ENCODE measurements at places on chromosomes 6 and 20. TPM values are rescaled to one million over a fixed set of nuclear protein-coding genes. Genes with fewer than 3 reads are reported as not detected.

- no peak for DNase-seq
- peaks cover 47% of the 10 kb centered on the region for H3K27me3 ChIP-seq
- no peak overlapping the region for H3K27ac ChIP-seq
- H3K4me3 ChIP-seq = no peak overlapping the region
- H3K36me3 ChIP-seq = no peaks in the 10 kb centered on the region
Measured at GRCh38 chr6:37511910-37512399, 12.3 kb upstream of the CCDC167 start.

DNA sequence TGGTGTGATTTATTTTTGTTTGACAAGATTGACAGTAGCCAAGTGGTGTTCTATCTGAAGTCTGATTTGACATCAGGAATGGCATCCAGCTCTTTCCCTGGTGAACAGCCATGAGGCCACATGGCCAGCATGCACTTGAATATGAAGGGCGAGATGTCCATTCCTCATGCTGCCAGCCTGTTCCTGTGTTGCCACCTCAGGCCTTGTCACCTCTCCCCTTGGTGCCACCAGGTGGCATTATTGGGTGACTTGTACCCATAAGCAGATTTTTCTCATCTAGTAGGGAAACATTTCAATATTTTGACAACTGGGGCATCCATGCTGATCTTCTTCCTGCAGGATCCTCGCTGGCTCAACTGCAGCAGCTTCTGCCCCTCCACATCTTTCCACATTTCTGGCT is 199.1 kb downstream of the ERMARD start:
- no peaks in the 10 kb centered on the region for H3K27me3 ChIP-seq
- H3K27ac ChIP-seq = no peak overlapping the region
- H3K4me1 ChIP-seq = no peaks in the 10 kb centered on the region

DNA sequence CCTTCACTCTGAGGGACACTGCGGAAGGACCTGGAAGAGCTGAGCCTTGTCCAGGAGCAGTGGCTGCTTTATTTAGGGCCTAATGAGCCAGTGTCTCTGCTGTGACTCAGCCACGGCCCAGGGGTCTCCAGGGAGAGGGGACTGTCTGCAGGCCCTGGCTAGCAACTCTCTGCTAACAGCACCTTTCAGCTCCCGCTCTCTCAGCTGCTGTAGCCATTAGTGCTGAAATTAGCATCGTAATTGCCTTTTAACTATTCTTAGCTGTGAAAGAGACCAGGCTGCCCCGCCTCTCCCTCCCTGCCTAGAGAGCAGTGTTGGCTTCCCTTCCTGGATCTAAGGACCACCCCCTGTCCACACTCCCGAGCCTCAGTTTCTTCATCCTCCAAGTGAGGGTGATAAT is 53.1 kb upstream of the SLC32A1 start:
- no peaks in the 10 kb centered on the region for H3K36me3 ChIP-seq
- no peak overlapping the region for H3K4me3 ChIP-seq

Gene GPLD1
- total RNA-seq = not detected

DNA sequence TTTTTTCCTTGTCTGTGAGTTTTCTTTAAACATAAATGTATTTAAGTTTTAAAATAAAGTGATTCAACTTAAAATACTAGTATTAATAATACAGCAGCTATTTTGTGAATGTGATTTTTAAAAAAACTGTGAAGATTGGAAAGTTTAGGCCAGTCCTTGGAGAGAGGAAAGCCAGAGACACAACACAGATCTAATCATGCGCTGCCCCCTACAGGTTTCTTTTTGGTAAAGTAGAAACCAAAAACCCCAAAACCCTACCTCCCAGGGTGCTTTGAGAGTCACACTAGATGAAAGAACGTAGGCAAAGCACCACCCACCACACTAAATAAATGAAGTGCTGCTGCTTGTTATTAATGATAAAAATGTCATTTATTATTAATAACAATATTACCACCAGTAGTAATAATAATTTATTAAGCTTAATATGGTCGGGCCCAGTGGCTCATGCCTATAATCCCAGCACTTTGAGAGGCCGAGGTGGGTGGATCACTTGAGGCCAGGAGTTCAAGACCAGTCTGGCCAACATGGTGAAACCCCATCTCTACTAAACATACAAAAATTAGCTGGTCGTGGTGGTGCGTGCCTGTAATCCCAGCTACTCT is 33.7 kb downstream of the SLC9A8 start:
- H3K36me3 ChIP-seq = peaks cover 56% of the 10 kb centered on the region
- H3K4me3 ChIP-seq = no peak overlapping the region
- peaks cover 6% of the 10 kb centered on the region for H3K4me1 ChIP-seq

- no peak overlapping the region for H3K4me3 ChIP-seq
- H3K27ac ChIP-seq = no peak overlapping the region
- H3K4me1 ChIP-seq = no peaks in the 10 kb centered on the region
- DNase-seq = no peak
Measured at GRCh38 chr6:84836366-84836765, 72.0 kb upstream of the TBX18 start.
